Mesothelial cell of epicardium (in vitro differentiated cells): ENCODE measurements at places on chromosomes 5 and 9.

- H3K27ac ChIP-seq = no peak overlapping the region
- no peak for DNase-seq
- H3K4me3 ChIP-seq = no peak overlapping the region
- no peaks in the 10 kb centered on the region for H3K27me3 ChIP-seq
Measured at GRCh38 chr5:102531506-102531905, 32.7 kb upstream of the SLCO6A1 start.

GRCh38 chr5:152488869-152489268, 83.8 kb upstream of the NMUR2 start:
- no peak for DNase-seq
- H3K27me3 ChIP-seq = peaks cover 1% of the 10 kb centered on the region
- H3K4me1 ChIP-seq = no peaks in the 10 kb centered on the region
- H3K4me3 ChIP-seq = no peak overlapping the region

DNA sequence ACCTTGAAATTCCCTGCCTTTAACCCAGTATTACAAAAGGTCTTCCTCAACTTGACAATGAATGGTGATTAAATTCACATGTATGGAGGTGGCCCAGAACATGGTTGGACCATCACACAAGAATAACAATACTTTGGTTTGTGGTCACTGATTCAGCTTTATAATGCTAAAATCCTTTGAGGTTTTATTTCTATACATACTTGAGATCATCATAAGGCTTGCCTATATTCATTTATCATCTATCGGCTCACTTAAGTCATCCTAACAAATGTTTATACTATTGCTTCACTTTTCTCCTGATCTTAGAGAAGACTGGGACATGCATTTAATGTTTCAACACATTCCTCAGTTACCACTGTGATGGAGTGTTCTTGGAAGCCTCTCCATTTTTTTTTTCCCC, 191.3 kb downstream of the DMAC1 start:
- H3K4me1 ChIP-seq = peaks cover 18% of the 10 kb centered on the region
- H3K27ac ChIP-seq = no peak overlapping the region
- no peak for DNase-seq
- no peaks in the 10 kb centered on the region for H3K36me3 ChIP-seq
- H3K27me3 ChIP-seq = no peaks in the 10 kb centered on the region

DNA sequence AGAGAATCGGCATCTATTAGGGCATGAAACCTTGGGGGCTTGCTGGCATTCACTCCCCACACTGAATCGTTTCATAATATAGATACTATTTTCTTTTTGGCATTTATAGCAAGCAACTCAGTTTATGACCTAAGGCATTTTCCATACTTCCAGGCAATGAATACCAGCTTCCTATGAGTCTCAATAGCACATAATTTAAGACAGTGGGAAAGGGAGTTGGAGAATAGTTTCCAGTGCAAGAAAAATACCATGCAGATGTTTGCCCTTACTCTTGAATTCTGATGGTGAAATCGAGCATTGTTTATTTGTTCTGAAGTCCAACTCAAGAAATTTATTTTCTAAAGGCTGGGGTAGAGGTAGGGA, 175.8 kb upstream of the KLF9 start:
- H3K4me3 ChIP-seq = no peak overlapping the region
- H3K36me3 ChIP-seq = no peaks in the 10 kb centered on the region
- no peaks in the 10 kb centered on the region for H3K27me3 ChIP-seq
- H3K27ac ChIP-seq = no peak overlapping the region
- no peak for DNase-seq

- no peak overlapping the region for H3K27ac ChIP-seq
- peaks cover 7% of the 10 kb centered on the region for H3K4me1 ChIP-seq
Measured at GRCh38 chr5:159061834-159062474, 37.8 kb downstream of the EBF1 start.
